Activated T-helper 9 cell treated with anti-CD3 and anti-CD28 coated beads, Interleukin-2, amount 50 U/mL, for 16 hours (primary cell): ENCODE measurements at places on chromosomes 3 and 15.

DNA sequence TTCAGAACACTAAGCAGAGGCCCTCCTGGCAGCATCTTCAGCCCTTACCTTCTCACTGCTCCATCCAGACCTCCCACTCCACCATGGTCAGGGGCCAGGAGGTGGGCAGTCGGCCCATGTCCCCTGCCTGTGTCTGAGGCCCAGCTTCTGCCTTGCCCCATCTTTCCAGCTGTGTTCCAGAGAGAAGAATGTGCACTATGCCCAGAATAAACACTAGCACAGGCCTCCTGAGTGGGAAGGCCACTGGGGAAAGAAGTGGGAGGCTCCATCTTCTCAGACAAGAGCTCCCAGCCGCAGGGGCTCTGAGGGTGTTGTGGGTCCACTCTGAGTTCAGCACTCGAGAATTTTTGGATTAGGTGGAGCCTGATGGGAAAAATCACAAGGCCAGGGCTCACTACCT lies 44.5 kb downstream of the ADCY5 start:
- no peak for DNase-seq

DNA sequence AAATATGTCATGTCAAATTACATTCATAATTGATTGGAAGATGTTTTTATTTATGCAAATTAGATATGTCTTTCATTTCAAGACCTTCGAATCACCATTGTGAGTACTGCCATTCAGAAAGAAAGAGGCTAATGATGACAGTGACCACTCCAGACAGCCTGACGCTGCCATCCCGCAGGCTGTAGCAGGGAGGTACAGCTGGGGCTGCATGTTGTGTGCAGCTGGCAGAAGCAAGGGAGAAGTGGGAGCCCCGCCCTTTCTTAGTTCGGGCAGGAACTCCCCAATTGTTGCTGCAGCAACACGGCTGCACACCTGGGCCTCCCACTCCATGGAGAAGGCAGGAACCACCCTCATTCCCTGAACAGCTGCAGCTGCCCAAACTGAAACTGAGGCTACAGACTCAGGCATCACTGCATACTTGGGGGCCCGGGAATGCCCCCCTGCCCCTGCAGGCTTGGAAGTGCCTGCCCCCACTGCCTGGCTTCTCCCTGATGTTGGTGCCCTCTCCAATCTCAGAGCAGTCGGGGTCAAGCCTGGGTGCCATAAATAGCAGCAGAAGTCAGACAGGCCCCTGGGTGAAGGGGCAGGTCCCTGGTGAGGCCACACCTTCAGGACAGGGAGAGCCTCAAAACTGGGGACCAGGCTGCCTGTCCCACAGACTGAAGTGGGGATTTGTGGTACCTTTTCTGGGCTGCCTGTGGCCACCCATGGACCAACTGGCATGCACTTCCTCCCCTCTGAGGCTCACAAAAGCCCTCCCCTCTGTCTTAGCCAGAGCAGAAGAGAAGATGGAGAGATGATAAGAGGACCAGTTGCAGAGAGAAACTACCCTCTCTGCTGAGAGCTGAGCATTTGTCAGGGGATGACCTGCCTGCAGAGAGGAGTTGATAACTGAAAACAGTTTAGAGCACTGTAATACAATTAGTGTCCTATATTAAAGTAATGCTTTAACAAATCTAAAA lies 964.6 kb downstream of the SI start:
- no peak for DNase-seq

GRCh38 chr15:89616228-89616627 lies 39.0 kb downstream of the KIF7 start:
- no peak for DNase-seq

- DNase-seq: no peak
Observed at GRCh38 chr15:70587896-70588567, 175.3 kb downstream of the UACA start.

DNA sequence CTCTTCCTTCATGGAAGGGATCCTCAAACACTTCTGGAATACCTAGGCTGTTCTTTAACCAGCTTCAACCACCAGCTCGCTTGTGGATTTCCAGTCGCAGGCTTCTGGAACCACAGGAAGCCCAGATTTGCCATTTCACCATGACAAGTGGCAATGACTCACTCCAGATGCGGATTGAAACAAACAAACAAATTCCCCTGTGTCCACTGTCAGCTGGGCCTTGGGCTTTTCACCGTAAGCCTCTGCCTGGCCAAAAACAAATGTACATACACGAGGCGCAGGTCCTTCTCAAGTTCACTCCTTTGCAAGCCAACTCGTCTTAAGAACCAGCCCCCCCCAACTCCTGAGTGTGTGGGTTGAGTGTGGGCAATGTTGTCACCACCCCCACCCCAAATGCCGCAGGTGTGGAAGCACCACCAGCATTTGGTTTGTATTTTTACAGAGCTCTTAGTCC lies 8.8 kb downstream of the BCL6 start:
- no peak for DNase-seq

DNA sequence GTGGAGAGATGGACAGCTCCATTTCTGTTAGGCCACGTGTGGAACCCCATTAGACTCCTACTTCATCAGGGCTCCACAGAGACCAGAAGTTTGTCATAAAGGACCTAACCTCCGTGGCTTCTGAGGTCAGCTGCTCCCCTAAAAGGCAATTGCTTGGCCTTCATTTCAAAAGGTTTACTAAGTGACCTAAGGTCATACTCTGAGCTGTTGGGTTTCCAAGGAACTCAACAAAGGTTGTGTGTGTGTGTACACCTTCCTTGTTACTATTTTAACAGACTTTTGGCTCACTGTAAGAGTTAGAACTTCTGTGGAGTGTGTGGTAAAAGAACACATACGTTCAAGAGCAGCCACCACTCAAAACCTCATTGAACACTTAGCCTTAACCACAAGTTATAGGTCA lies 73.9 kb downstream of the SEC22A start:
- DNase-seq: no peak

DNA sequence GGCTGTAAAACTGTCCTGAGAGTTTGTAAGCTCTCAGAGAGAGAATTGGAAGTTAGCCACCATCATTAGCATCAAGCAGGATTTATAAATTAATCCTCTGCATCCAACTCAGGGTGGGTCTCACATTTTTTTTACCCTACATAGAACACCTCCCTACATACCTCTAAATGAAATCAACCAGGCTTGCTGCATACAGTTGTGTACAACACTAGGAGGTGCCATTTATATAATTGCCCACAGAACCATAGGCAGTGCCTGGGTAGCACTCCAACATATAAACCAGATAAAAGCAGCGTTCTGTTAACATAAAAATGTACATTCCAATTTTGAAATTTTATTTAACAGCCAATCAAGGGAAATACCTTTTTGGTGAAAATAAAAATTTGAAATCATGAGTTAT lies 48.2 kb upstream of the SELENOK start:
- DNase-seq: no peak

GRCh38 chr3:70927239-70927638 lies 614.8 kb upstream of the MDFIC2 start:
- DNase-seq: no peak

DNA sequence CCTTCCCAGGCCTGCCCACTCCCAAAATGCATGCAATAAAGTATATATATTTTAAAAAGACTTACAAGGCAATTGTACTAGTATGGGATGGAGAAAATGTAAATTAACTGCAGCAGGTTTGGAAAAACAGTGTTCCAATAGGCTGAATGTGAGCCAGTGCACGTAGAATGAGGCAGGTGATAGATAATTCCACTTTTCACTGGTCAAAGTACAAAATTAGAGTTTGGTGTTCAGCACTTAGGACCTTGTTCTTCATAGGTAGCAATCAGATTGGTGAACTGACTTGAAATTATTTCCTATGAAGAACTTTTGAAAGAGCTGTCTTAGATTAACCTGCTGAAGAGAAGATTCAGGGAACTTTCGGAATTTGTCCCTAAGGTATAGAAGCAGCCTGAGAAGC lies 1.9 kb downstream of the WDR48 start:
- no peak for DNase-seq

DNA sequence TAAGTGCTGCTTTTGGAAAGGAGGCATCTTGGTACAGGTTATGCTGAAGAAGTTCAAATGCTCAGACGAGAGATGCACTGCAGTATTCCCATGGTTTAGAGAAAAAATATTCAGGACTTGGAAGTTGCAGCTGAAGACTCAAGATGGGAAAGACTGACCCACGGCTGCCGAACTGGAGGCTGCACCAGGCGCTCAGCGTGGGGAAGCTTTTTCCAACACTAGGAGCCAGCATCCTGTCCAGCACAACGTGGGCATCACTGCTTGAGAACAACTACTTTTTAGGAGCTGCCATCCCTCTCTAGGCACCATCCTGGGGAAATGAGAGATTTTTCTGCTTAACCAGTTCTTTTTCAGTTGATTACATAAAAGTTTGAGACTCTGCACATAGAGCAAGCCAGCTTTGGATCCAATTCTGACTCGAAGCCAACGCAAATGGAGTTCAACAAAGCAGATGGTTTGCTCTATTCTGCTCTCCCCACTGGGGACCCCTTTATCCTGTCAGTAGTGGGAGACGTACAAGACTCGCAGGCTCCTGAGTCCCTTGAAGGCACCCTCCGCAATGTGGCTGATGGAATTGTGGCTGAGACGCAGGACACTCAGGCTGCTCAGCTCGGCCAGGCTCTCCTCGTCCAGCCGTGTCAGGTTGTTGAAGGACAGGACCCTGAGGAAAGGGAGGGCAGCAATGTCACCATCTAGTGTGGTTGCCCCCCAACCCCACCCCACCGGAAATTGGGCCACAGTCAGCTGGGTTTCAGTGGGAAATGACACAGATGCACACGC lies 93.8 kb downstream of the LRIG1 start:
- DNase-seq: no peak

- no peak for DNase-seq
Observed at GRCh38 chr3:29064085-29064484, 216.8 kb upstream of the RBMS3 start.

DNA sequence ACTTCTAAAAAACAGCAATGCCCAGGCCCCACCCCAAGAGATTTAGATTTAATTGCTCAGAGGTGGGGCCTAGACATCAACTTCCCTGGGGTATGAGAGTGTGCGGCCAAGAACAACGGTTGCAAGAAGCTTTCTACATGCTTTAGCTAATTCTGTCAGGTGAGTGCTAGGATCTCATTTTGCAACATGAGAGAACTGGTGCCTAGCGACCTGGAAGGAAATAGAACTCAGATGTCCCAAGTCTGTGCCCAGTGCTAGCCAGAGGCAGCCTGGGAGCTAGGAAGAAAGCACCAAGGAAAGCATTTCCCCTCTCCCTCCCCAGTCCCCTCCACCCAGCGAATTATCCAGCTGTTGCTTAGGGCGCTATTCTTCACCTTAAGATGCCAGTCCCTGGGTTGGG lies 22.9 kb upstream of the HRH1 start:
- DNase-seq: no peak

DNA sequence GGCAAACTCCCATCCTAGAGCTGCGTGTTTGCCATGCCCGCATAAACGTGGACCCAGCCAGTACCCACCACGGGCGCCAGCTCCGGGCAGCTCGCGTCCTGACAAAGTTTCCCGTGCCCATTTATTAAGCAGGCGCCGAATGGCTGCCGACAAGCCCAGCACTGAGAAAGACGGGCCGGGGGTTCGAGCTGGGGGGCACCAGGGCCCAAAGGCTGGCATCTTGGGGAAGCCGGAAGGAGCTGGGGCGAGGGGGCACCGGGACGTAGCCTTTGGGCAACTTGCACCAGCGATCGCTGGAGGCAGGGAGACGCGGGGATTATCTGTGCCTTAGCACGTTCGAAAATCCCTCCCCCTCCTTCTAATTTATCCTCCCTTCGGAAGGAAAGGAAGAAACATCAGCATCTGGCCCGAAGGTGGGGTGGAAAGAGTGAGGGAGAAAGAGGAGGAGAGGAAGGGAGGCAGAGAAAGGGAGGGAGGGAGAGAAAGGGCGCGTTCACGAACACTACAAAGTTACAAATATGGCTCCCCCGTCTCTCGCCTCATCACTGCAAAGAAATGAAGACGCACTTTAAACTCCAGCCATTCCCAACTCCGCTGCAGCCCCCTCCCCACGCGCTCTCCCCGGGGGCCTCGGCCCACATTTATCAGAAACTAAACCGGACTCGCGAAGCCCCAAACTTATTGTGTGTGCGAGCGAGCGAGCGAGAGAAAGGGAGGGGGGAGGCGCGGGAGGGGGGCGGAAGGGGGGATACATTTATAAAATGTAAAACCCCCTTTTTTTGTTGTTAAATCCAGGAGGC lies 1.0 kb downstream of the ANP32A start:
- peak; percentile 11 for DNase-seq

GRCh38 chr3:30227571-30228301 lies 378.7 kb upstream of the TGFBR2 start:
- DNase-seq: no peak

DNA sequence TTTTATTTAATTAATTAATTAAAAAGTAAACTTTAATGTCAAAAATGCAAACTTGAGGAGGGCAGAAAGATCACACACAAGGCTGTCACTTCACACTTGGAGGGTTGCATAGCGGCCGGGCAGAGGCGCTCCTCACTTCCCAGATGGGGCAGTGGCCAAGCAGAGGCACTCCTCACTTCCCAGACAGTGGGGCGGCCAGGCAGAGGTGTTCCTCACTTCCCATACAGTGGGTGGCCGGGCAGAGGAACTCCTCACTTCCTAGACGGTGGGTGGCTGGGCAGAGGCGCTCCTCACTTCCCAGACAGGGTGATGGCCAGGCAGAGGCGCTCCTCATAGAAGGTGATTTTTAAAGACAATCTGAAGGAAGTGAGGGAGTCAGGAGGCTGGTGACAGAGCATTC lies 277.5 kb downstream of the PDCD6IP start:
- DNase-seq: no peak

DNA sequence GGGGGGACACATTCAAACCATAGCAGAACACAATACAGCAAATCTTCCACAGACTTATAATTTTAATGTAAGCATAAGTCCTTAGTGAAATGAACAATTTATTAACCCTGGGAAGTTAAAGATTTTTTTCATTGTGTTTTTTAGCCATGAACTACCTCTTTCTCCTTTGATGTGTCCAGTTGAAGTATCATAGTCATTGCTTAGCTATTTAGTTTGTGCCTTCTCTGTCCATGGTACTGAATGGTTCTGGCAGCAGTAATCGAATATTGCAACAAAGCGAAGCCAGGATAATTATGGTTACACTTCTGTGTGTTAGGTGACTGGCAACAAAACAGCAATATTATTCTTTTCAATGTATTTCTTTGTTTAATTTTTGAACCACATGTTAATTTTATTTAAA lies 403.0 kb upstream of the ONECUT1 start:
- no peak for DNase-seq
